NCI-H460 (cell line): ENCODE measurements at places on chromosomes 3 and 15. TPM values are rescaled to one million over a fixed set of nuclear protein-coding genes. Genes with fewer than 3 reads are reported as not detected.

The IL1RAP gene
- total RNA-seq, result 39.8 and 39.9 TPM in 2 replicates

The TM4SF18 gene
- 12.5 and 14.4 TPM in 2 replicates for total RNA-seq

The HIGD2B gene
- total RNA-seq, result not detected in 2 replicates

The AGTR1 gene
- total RNA-seq, result 0.10 TPM in 1 of 2 replicates, not detected in the other

The FOXB1 gene
- total RNA-seq, result 0.05 and 0.09 TPM in 2 replicates

The PARP16 gene
- 11.8 and 12.9 TPM in 2 replicates for total RNA-seq

The POU1F1 gene
- not detected in 2 replicates for total RNA-seq

The SST gene
- total RNA-seq, result not detected in 2 replicates

The MCF2L2 gene
- 0.57 and 1.2 TPM in 2 replicates for total RNA-seq

The RHCG gene
- total RNA-seq, result 0.59 and 0.78 TPM in 2 replicates

The LDHAL6B gene
- not detected in 2 replicates for total RNA-seq

The GLDN gene
- 4.6 and 4.9 TPM in 2 replicates for total RNA-seq

The MME gene
- not detected in 2 replicates for total RNA-seq
